ENCODE measurements at places on chromosomes 11 and 22. TPM values are rescaled to one million over a fixed set of nuclear protein-coding genes. Genes with fewer than 3 reads are reported as not detected.

DNA sequence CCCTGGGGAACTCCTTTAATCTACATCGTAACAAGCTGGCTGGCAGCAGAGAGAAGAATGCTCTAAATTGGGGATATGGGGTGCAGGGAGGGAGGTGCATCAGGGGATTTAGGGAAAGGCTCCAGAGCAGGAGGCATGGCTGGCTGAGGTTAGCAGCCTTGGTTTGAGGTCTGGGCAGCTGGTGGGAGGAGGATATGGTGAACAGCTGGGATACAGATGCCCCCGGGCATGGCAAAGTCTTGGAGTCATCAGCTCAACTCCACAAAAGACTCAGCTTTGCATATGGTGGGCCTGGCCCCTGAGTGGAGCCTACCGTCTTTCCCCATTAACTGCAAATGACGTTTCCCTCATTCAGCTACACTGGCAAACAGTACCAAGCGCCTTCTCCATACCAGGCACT is 5.4 kb downstream of the FAM83F start:
- no peaks in the 10 kb centered on the region for H3K27me3 ChIP-seq
- H3K4me1 ChIP-seq: no peaks in the 10 kb centered on the region
- no peak overlapping the region for H3K27ac ChIP-seq
- H3K36me3 ChIP-seq: no peaks in the 10 kb centered on the region

GRCh38 chr22:36343070-36343719 is 44.6 kb downstream of the MYH9 start:
- peak overlapping the region; percentile 49 for H3K27ac ChIP-seq
- H3K4me1 ChIP-seq: peaks cover 71% of the 10 kb centered on the region
- peak; percentile 74 for DNase-seq
- H3K36me3 ChIP-seq: peaks cover 97% of the 10 kb centered on the region
- no peak overlapping the region for H3K4me3 ChIP-seq

GRCh38 chr11:876545-876944 is 33.9 kb downstream of the TSPAN4 start:
- no peaks in the 10 kb centered on the region for H3K27me3 ChIP-seq
- no peaks in the 10 kb centered on the region for H3K36me3 ChIP-seq
- no peak overlapping the region for H3K27ac ChIP-seq
- peaks cover 8% of the 10 kb centered on the region for H3K4me1 ChIP-seq

DNA sequence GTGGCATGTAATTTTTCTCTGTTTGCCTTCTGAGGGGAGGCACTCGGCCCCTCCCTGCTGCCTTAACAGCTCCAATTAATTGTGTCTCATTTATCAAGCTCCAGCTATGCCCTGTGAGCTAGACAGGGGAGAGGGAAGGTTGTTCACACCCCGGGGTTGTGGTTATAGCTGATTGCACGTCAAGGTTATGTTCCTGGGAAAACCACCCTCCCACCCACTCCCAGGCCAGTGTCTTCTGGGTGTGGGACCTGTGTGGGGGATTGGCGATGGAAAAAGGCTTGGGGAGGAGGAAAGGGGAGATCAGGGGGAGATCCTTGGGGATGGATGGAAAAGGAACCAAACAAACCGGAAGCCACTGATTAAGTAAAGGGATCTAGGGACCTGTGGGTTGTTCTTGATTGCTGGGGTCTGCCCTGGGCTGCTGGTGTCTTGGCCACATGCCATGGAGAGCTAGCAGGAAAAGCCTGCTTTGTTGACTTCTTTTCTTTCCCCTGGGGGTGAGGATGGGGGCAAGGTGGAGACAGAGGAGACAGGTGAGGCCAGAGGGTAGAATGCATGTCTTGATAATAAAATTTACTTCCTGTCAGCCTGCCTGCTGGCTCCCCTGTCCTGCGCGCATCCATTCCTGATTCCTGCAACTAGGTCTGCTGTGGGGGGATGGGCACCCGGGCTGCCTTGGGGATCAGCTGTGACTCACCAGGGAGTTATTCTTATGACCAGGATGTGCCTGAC is 13.5 kb upstream of the SORL1-AS1 start:
- H3K27ac ChIP-seq: no peak overlapping the region
- no peaks in the 10 kb centered on the region for H3K27me3 ChIP-seq
- no peaks in the 10 kb centered on the region for H3K36me3 ChIP-seq
- H3K4me1 ChIP-seq: peaks cover 31% of the 10 kb centered on the region
- H3K4me3 ChIP-seq: no peak overlapping the region

Gene P2RX6
- 0.05 TPM for total RNA-seq

Gene OR5B21
- total RNA-seq: not detected

Gene CECR2
- total RNA-seq: not detected
